ENCODE measurements at places on chromosomes 5 and 9.

DNA sequence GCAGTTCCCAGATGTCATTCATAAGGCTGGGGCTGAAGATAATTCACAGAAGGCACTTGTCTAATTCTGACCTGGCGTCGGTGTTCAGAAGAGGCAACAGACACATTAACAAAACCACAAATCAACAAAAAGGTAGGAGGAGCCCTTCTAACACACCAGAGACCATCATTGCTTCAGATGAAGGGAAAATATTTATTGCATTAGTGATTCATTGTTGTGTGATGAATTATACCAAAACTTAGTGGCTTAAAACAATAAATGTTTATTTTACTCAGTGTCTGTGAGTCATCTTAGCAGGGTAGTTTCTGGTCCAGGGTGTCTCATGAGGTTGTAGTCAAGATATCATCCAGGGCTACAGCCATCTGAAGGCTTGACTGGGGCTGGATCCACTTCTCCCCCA lies 91.3 kb upstream of the KIF2A start:
- no peak for DNase-seq

DNA sequence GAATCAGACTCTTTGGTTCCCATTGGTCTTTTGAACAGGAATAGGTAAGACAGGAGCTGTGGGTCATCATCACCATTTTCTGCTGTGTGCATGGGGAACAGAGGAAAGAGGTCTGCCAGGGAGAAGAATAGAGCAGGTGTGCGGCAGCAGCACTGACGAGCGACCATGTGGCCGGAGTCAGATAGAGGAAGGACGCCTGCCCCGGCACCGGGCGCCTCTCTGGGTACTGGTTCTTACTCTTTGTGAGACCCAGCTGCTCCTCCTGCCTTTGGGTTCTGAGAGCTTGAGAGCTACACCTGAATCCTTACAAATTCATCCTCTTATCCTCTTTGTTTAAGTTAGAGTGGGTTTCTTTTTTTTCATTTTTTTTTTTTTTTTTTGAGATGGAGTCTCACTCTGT lies 90.8 kb downstream of the NDFIP1 start:
- DNase-seq = no peak

DNA sequence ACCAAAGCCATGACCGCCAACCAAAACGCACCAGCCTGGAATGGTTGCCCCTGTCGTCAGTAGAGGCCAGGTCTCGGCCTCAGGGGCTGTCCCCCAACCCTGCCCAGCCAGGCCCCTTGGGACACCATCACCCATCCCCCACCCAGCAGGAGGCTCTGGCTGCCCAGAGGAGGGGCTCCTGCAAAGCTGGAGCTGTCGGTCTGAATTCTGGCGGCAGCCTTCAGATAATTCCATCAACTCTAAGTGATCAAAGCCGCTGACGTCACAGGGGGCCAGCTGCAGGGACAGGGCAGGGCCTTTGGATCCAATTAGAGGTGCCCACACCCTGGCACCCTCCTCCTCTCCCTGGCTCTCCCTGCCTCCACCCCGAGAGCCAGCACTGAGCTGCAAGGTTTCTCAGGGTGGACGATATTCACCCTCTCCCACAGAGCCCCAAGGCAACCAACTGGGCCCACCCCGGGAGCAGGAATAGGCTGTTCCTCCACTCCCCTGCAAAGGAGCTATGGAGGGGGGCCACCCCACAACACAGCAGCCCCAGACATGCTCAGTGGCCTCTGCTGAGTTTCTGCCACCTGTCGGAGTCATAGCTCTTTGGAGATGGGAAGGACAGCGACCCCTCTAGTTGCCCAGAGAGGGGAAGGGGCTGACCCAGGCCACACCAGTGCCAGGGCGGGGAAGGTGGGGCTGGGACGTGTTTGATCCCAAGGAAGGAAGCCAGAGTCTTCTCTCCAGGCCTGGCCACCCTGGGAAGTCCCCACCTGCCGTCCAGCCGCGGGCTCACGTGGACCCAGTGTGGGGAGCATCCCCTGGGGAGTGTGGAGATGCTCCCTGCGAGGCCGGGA lies 78.4 kb downstream of the NTNG2 start:
- DNase-seq = no peak

DNA sequence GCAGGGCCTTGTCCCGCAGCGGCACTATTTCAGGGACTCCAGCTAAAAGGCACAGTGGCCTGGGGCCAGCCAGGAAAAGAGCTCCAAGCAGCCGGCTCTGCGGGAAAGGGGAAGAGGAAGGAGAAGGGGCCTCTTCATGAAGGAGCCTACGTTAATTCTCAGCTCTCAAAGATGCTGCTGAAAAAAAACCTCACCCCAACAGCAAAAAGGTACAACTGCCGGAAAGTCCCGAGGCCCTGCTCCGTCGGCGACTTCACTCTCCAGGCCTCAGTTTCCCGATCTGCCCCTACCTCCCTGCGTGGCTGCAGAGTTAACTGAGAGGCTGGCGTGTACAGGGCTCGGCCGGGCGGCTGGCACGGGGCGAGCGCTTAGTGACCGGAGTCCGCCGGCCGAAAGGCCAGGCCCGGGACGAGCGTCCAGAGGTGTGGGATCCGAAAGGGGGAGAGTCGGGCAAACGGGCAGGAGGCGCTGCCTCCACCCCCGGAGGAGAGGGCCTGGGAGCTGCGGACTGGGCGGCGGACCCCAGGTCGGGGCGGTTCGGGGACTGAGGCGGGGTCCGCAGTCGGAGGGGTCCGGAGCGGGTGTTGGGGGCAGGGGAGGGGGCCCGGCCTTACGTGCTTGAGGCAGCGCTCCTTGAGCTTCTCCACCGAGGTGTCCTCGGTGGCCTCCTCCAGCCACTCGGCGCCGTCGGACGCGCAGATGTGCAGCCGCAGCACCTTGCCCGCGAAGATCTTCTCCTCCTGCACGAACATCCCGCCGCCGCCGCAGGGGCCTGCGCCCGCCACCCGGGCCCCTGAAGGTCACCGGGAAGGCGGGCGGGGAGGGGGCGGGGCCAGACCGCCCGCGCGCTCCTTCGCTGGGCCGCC lies 529 bp downstream of the UBAC1 start:
- no peak for DNase-seq

DNA sequence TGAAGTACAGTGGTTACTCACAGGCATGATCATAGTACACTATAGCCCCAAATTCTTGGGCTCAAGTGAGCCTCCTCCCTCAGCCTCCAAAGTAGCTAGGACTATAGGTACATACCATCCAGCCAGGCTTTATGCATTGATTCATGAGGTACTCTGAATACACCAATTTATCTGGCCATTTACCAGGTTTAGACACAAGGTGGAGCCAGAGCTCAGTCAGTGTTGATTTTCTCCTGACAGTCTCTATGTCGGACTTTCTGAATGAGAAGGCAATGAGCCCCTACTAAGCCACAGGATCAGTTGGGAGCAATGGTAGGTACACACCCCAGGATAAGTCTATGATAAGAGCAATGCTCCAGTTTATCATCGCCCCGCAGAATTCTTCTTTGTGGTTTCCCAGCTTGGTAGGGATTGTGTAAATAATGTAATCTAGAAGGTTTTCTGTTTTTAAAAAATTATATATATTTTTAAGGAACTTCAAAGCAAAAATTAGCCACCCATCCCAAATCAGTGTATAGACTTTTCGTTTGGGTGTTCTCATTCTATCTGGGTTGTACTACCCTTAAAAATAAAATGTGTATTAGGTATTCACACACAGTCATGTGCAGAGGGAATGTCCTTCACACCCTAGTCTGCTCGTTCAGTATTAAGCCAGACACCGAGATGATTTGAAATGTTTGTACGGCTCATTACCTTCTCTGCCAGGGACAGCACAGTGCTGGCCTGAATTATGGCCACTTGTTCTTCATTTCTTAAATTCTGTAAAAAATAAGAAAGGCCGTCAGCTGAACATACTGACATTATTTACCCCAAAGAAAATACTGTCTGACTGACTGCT lies 118.4 kb upstream of the DPYSL3 start:
- peak; percentile 8 for DNase-seq

GRCh38 chr5:134637116-134637721 lies 4.6 kb upstream of the SAR1B start:
- no peak for DNase-seq

DNA sequence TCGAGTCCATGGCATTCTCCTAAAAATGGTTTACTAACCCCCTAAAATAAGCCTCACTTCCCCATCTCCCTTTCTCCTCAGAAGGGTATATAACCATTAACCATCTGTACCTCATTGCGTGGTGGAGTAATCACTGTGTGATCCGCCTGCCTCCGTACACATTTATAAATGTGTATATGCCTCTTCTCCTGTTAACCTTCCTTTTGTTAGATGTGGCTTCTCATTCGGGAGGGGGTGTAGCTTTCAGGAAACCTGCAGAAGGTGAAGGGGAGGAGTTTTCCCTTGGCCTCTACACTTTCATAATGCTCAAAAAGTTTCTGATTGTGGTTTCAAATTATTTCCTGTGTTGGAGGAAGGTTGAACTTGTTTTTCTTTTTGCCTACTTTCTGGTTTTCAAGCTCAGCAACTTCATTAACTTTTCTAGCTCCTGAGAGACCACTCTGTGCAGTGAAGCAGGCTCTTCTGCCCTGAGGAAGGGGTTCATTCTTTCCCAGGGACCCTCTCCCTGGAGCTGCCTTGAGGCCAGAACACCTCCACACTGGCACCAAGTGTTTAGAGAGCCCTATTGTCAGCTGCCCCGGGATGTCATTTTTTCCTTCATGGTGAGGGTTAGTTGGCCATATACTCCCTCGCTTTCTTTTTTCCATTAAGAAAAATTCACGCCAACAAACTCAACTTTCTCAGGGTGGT lies 46.9 kb downstream of the RASGRF2 start:
- DNase-seq = no peak

- no peak for DNase-seq
These were observed 25.4 kb downstream of the SLC1A3 start for GRCh38 chr5:36631620-36632362.

- DNase-seq = no peak
These were observed 16.4 kb upstream of the FST start for GRCh38 chr5:53463909-53464621.

GRCh38 chr9:73024601-73025034 lies 71.8 kb upstream of the ALDH1A1 start:
- DNase-seq = no peak

- no peak for DNase-seq
These were observed 22.1 kb upstream of the PLPP6 start for GRCh38 chr9:4640027-4640426.

DNA sequence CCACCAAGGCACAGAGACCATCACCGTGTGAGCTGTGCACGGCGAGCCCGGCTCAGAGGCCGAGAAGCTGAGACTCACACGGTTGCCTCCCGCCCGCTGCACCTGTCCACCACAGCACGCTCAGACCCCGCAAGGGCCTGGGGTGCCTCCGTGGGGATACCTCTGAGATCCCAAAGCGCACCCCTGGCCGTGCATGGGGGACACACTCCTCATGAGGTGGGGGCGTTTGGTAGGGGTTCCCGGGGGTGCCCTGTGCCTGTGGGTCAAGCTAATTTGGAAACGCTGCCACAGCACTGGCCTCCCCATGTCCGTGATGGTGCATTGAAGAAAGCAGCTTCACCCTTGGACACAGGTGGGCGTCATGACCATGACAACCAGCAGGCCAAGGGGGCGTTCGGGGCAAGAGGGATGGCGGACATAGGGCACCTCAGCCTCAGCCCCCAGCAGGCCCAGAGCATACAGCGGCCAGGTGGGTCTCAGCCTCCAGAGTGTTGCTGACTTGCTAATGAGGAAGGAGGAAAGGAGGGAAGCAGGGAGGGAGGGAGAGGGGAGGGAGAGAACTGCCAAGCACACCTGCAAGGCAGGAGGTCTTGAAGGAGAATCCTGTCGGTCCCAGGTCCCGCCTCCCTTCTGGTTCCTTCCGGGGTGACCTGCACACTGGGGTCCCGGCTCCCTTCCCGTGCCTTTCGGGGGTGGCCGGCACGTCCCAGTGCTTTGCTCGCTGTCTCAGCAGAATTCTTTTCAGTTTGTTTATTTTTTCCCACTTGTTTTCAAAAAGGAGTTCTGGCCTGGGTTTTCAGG lies 34.7 kb downstream of the GLT6D1 start:
- no peak for DNase-seq

GRCh38 chr5:28823231-28823630 lies 1784.8 kb upstream of the CDH9 start:
- no peak for DNase-seq

GRCh38 chr5:100828071-100828897 lies 74.8 kb downstream of the ST8SIA4 start:
- no peak for DNase-seq

- no peak for DNase-seq
These were observed 82.3 kb downstream of the SECISBP2 start for GRCh38 chr9:89400403-89401116.

- no peak for DNase-seq
These were observed 88.8 kb upstream of the TRPC7 start for GRCh38 chr5:136453986-136454758.

DNA sequence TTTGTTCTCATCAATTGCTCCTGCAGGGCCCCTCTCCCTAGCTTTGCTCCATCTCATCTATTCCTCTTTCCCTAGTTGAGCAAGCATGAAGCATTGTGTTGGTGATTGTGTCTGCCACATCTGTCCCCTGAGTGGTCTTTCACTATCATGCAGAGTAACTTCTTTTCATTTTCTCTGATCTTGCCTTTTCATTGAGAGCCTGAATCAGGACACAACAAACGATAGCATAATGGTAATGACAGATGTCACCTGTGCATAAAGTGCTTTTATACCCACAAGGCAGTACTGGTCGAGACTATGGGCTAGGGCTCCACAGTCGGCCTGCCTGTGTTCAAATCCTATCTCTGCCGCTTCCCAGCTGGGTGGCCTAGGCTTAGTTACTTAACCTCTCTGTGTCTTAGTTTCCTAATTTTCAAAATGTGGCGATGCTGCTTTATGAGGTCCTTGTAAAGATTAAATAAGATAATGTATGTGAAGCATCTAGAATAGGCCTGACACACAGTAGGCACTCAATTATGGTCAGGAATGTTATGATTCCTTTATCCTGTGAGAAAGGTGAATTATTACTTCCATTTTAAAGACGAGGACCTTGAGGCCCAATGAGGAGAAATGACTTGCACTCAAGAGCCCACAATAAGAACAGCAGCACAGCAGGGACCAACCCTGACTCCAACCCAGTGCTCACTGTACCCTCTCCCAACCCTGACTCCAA lies 137.1 kb upstream of the ZNF618 start:
- no peak for DNase-seq

GRCh38 chr5:151628112-151628823 lies 37.1 kb upstream of the FAT2 start:
- peak; percentile 59 for DNase-seq

DNA sequence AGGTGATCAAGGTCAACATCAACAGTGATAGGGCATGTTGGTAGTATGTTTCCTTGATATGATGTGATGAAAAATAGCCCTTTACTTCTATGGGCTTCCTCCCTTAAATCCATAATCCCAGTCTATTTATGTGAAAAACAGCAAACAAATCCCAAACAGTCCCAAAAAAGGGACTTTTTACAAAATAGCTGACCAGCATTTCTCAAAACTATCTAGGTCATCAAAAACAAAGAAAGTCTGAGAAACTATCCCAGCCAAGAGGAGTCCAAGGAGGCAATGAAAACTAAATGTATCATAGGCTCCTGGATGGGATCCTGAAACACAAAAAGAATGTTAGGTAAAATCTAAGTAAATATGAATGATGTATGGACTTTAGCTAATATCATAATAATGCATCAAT lies 71.2 kb downstream of the MARCHF3 start:
- no peak for DNase-seq

GRCh38 chr5:16152601-16153568 lies 26.7 kb downstream of the MARCHF11 start:
- DNase-seq = no peak

Measured in GOT3 (cell line).